Stimulated activated CD8-positive, alpha-beta memory T cell treated with anti-CD3 and anti-CD28 coated beads, Interleukin-7, amount 100 ng/mL, for 24 hours (primary cell): ENCODE measurements at places on chromosomes 2 and 18.

- no peak for DNase-seq
Observed at GRCh38 chr18:3885209-3885792, 435.3 kb downstream of the TGIF1 start.

DNA sequence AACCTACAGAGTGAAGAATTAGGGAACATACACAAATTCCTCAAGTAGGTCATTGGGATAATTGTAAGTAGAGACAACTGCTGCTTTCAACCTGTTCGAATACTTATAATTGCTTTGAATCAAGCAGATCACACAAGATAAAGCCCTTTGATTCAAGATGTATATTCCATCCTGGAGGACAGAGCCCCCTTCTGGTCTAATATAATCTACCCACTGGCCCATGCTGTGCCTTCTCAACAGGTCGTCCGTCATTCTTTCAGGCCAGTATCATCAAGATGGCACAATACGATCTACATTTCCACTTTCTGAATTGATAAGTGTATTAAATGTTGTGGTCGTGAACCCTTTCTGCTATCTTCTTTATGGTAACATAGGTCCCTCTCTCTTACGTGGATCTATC lies 387.0 kb upstream of the CDH19 start:
- DNase-seq: no peak

- no peak for DNase-seq
Observed at GRCh38 chr2:86592547-86593230, 29.4 kb upstream of the CHMP3 start.

- no peak for DNase-seq
Observed at GRCh38 chr18:47736376-47737140, 193.9 kb downstream of the SMAD2 start.

- no peak for DNase-seq
Observed at GRCh38 chr2:64958556-64958955, 30.6 kb upstream of the SLC1A4 start.

DNA sequence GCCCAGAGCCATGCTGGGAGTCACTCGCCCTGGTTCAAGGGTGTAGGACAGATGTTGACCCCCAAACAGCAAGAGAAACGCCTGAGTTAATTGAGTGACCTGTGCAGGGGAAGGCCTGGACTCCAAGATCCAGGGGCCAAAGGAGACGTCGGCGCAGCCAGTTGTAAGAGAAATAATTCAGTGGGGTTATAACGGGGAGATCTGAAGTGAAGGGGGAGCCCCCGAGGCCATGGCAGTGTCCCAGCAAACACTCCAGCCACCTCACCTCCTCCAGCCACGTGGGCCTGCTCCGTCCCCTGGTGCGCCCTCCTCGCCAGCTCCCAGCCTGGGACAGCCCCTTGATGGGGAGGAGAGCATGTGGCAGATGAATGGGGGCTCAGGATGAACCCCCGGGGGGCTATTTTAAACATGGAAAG lies 130.7 kb upstream of the GPC1 start:
- DNase-seq: no peak

DNA sequence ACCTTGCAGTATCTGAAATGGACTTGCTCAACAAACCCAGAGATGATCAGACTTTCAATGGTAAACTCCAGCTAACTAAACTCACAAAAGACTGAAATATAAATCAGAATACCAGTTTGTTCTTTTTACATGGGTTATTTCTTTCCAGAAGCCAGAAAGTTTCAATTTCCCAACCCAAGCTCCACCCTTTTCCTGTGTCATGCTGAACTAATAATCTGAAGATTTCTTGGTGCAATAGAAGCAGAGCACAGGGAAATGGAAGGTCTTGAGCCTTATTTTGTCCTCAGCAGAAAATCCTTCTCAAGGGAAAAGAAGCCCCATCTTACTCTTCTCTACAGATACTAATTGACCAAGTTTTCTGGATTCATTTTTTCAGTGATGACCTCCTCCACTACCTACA lies 93.3 kb upstream of the PAPOLG start:
- no peak for DNase-seq

DNA sequence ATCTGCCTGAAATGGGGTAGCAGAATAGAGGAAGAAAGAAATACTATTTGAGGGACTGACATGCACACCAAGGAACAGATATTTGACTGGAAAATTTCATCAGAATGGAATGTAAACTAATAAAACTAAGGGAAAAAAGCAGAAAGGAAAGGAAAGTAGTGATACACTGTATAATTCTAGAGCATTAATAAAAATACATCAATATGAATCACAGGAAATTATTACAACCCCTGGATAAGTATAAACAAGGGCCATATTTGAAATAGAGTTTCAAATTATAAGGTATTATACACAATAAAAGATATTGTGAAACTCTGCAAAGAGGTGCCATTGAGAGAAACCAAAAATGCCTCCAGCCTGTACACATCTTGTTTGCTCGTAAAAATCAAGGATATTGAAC lies 149.6 kb downstream of the ICOS start:
- no peak for DNase-seq

GRCh38 chr2:105450471-105450870 lies 51.6 kb upstream of the FHL2 start:
- no peak for DNase-seq

DNA sequence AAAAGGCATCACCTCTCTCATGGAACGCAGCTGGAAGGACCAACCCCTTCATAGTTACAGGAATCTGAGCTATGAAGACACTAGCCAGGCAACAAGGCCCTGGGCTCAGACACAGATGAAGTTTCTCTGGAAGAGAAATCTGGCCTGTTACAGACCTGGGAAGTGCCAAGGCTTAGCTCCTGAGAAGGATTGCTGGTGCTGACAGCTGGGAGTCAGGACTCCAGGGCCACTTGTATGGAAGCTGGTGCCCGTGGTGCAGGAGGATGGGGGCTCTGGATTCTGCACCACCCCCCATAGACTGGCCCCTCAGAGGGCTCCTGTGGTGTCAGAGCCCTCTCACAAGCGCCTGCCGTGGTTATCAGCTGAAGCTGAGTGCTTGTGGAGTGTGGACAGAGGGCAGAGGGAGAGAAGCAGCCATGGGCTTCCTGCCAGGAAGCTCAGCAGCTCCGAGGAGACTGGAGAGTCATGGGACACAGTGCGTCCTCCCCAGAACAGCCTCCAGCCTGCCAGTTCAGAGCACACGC lies 87.3 kb upstream of the LCLAT1 start:
- no peak for DNase-seq

- DNase-seq: no peak
Observed at GRCh38 chr2:883803-884748, 66.6 kb upstream of the SNTG2 start.

- no peak for DNase-seq
Observed at GRCh38 chr2:173432049-173432754, 77.5 kb downstream of the CDCA7 start.

- no peak for DNase-seq
Observed at GRCh38 chr2:18047896-18048657, 169.6 kb downstream of the KCNS3 start.
